Upper lobe of left lung (tissue), 6 donors: ENCODE measurements at places on chromosomes 7 and 10. TPM values are rescaled to one million over a fixed set of nuclear protein-coding genes. Genes with fewer than 3 reads are reported as not detected.

GRCh38 chr10:89301721-89302445, at the start of gene IFIT2:
Gene IFIT2, plus strand, starts transcription at chr10:89302046. Its CDS starts 78 bp downstream, at chr10:89302124.
- no peaks in the 10 kb centered on the region for H3K27me3 ChIP-seq
- H3K4me1 ChIP-seq = peaks cover 33% of the 10 kb centered on the region
- peak within 1 kb of the TSS; percentile 94 for H3K27ac ChIP-seq
- peak; percentile 44 for DNase-seq

The PPP1R17 gene
- not detected for total RNA-seq

- no peaks in the 10 kb centered on the region for H3K27me3 ChIP-seq
- no peaks in the 10 kb centered on the region for H3K36me3 ChIP-seq
- DNase-seq = no peak
- no peak overlapping the region for H3K4me3 ChIP-seq
- H3K27ac ChIP-seq = no peak overlapping the region
- H3K4me1 ChIP-seq = no peaks in the 10 kb centered on the region
These were observed 112.1 kb downstream of the SGMS1 start for GRCh38 chr10:50511492-50512213.

- no peaks in the 10 kb centered on the region for H3K36me3 ChIP-seq
- no peak for DNase-seq
- H3K27me3 ChIP-seq = no peaks in the 10 kb centered on the region
These were observed 18.2 kb downstream of the CALML5 start for GRCh38 chr10:5481121-5481520.

The MRC1 gene
- total RNA-seq = 493 TPM

The ADAP1 gene
- total RNA-seq = 31.9 TPM

The IGF2BP3 gene
- 0.98 TPM for total RNA-seq

DNA sequence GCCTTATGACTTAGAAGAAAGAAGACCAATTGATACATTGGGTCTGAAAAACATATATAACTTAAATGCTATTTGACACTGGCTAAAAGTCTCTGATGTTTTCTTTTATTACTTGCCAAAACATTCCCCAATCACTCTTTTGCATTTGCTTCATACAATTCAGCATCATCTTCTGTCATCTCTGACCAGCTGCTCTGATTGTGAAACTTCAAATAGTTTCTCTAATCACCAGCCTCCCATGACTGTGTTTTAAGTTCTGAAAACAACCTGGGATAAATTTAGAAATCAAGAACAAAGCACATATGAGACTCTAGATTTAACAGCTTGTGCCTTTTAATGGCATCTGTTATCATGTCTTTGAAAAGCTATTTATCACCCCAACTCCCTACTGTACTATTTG, 208.4 kb upstream of the KCND2 start:
- H3K4me1 ChIP-seq = no peaks in the 10 kb centered on the region
- no peaks in the 10 kb centered on the region for H3K27me3 ChIP-seq
- no peak overlapping the region for H3K4me3 ChIP-seq
- no peaks in the 10 kb centered on the region for H3K36me3 ChIP-seq
- no peak for DNase-seq
- H3K27ac ChIP-seq = no peak overlapping the region

- no peak overlapping the region for H3K27ac ChIP-seq
- no peak overlapping the region for H3K4me3 ChIP-seq
- no peaks in the 10 kb centered on the region for H3K27me3 ChIP-seq
- no peaks in the 10 kb centered on the region for H3K4me1 ChIP-seq
These were observed 38.8 kb downstream of the FIGNL1 start for GRCh38 chr7:50411332-50411731.

The SUGCT gene
- total RNA-seq = 1.9 TPM

The PIK3AP1 gene
- total RNA-seq = 41.4 TPM

The GRM3 gene
- not detected for total RNA-seq

DNA sequence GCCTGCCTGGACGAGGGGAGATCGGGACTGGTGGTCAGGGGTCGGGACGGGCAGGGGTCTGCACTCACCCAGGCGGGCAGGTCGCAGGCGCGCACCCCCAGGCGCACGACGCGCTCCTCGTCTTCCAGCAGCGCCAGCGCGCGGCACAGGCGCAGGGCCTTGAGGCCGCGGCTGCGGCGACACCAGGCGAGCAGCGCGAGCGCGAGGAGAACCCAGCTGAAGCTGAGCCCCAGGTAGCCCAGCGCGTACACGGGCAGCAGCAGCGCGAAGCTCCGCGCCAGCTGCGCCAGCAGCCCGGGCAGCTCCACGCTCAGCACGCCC, 328 bp downstream of the ESYT2 start:
- H3K36me3 ChIP-seq = no peaks in the 10 kb centered on the region
- H3K4me1 ChIP-seq = peaks cover 32% of the 10 kb centered on the region
- peak; percentile 72 for DNase-seq
- no peaks in the 10 kb centered on the region for H3K27me3 ChIP-seq

DNA sequence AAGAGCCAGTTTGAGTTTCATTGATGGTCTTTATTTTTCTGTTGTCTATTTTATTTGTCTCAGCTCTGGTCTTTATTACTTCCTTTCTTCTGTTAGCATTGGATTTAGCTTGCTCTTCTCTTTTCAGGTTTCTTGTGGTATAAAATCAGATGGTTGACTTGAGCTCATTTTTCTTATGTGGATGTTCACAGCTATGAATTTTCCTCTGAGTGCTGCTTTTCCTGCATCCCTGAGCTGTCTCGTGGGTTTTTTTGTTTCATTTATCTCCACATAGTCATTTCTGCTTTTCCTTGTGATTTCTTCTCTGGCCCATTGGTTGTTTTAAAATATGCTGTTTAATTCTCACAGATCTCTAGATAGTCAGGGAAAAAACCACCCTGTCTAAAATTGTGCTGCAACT, 19.7 kb downstream of the ADGRA1 start:
- peaks cover 3% of the 10 kb centered on the region for H3K4me1 ChIP-seq
- H3K27me3 ChIP-seq = no peaks in the 10 kb centered on the region
- no peaks in the 10 kb centered on the region for H3K36me3 ChIP-seq
- no peak overlapping the region for H3K4me3 ChIP-seq
- DNase-seq = no peak

DNA sequence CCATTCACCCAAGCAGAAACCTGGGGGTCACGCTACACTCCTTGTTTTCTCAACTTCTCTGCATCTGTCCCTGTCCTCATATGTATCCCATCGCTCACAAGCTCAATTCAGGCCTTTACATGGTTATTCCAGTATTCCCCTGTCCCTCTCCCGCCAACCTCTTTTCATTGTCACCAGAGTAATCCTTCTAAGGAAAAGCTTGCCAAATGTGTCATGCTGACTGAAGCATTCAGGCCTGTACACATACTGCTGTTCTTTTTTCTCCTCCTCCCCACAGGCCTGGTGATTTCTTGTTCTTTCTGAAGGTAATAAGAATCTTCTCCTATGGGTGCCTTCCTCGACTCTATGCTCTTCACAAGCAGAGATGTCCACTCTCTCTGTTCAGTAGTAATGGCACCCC, 282.2 kb downstream of the PHTF2 start:
- H3K27ac ChIP-seq = no peak overlapping the region
- DNase-seq = no peak
- H3K27me3 ChIP-seq = no peaks in the 10 kb centered on the region
- H3K4me3 ChIP-seq = no peak overlapping the region
- no peaks in the 10 kb centered on the region for H3K4me1 ChIP-seq

- no peaks in the 10 kb centered on the region for H3K36me3 ChIP-seq
- H3K4me1 ChIP-seq = no peaks in the 10 kb centered on the region
- no peak overlapping the region for H3K4me3 ChIP-seq
- no peaks in the 10 kb centered on the region for H3K27me3 ChIP-seq
These were observed 7.1 kb upstream of the CCL24 start for GRCh38 chr7:75820688-75821087.

DNA sequence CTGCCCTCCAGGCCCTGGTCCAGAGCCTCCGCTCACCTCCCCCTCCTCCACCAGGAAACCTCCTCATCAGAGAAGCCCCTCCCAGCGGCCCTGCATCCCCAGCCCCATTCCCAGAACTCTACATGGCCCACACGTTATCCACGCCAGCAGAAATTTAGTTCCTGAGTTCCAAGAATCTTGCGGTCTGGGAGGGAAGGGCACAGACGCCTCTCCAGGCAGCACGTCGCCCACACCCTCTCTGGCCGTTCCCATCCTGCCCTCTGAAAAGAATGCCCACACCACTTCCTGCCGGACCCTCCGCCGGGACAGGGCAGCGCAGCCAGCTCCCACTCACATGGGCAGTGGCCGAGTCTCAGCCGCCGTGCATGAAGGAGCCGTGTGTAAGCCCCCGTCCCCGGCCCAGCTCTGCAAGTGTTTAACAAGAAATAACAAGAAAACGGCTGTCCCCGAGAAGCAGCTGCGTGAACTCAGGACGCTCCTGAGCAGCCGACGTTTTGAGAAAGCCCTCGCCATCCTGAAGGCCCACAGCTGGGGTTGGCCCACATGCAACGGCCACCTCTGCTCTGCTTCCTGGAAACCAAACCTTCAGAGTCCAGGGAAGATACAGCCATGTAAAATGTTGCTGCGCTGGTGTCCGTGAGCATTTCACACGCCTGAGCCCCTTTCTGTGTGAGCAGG, 17.4 kb downstream of the ADGRA1 start:
- H3K4me1 ChIP-seq = peaks cover 5% of the 10 kb centered on the region
- no peaks in the 10 kb centered on the region for H3K27me3 ChIP-seq

- H3K27me3 ChIP-seq = no peaks in the 10 kb centered on the region
- H3K4me3 ChIP-seq = no peak overlapping the region
- peaks cover 39% of the 10 kb centered on the region for H3K4me1 ChIP-seq
- no peak overlapping the region for H3K27ac ChIP-seq
- H3K36me3 ChIP-seq = peaks cover 17% of the 10 kb centered on the region
- no peak for DNase-seq
These were observed 2.4 kb downstream of the MIOS start for GRCh38 chr7:7569081-7569527.

DNA sequence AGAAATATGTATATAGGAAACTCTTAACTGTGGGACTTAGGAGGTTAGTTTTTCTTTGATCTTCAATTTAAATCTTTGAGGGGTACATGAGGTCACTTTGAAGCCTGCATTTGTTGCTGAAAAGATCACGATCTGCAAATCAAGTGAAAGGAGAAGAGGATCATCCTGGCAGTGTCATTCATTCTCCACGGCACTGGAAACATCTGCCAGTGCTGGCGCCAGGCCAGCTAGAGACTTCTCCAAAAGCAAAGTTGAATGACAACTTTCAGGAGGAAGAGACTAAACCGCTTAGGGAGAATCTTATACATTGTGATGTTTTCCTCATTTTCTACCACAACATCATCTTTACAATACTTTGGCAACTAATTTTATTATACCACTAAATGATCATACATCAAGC, 42.5 kb downstream of the MRC1 start:
- H3K27me3 ChIP-seq = no peaks in the 10 kb centered on the region
- H3K4me3 ChIP-seq = no peak overlapping the region
- no peaks in the 10 kb centered on the region for H3K4me1 ChIP-seq
- no peak overlapping the region for H3K27ac ChIP-seq
- H3K36me3 ChIP-seq = no peaks in the 10 kb centered on the region

DNA sequence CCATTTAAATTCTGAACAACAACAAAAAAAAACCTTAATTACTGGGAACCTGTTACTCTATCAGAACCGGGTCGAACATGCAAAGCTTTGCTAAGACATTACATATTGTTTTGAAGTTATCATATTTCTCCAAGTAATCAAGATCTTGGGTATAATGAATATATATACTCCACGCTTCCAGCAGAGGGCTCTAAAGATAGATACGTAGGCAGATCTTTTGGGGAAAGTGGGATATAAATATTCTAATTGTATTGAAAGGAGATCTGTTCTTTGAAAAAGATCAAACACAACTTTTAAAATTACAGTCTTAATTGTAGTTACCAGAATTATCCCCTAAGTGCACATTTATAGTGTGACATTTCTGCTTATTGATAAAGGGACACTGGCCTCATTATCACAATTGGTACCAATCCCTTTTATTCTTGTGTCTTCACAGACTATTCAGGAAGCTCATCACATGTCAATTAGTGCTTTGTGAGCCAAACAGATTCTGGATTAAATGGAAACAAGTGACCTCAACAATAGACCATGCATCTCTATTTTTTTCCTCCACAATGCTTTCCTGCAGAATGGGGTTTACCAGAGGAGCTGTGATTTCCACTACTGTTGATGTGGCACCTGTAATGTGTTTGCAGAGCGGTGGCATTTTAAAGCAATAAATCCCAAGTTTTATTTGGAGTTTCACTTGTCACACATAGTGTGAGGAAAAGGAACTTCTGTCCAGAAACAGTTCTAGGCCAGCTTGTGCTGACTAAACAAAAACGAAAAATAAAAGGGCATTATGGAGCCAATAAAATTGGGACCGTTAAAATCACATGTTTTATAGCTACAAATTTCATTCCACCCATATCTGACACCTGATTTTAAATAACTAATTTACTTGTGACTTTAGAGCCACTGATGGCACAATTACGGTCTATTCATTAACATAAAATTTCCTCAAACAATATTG, 122.4 kb downstream of the CTTNBP2 start:
- no peak overlapping the region for H3K4me3 ChIP-seq
- no peak for DNase-seq
- no peaks in the 10 kb centered on the region for H3K27me3 ChIP-seq

The FEZF1 gene
- total RNA-seq = not detected

DNA sequence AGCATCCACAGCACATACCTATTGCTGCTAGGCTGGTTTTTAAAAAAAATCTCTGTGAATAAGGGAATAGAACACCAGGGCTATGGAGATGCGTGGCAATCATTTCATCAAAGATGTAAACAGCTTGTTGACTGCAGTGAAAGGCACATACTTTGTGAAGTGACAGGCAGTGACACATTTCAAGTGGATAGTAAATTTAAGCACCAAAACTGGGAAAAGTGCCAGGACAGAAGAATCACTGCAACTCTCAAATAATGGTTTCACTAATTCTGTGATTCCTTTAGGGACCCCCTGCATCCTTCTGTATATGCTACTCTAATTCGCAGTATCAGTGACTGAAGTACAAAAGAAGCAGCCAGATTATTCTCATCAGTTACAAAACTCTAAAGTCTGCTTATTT, 145.2 kb upstream of the KLF14 start:
- H3K36me3 ChIP-seq = peaks cover 65% of the 10 kb centered on the region
- H3K4me1 ChIP-seq = peaks cover 11% of the 10 kb centered on the region
- no peak for DNase-seq
- H3K4me3 ChIP-seq = no peak overlapping the region

- no peak for DNase-seq
- no peaks in the 10 kb centered on the region for H3K27me3 ChIP-seq
- no peaks in the 10 kb centered on the region for H3K36me3 ChIP-seq
- H3K4me1 ChIP-seq = peaks cover under 1% of the 10 kb centered on the region
These were observed 97.7 kb upstream of the CELF2 start for GRCh38 chr10:10919976-10920375.

- DNase-seq = no peak
- H3K4me3 ChIP-seq = no peak overlapping the region
- H3K4me1 ChIP-seq = peaks cover 9% of the 10 kb centered on the region
These were observed 59.1 kb upstream of the INPP5A start for GRCh38 chr10:132478341-132479023.

The LBX1 gene
- total RNA-seq = not detected

The SCART1 gene
- total RNA-seq = 13.9 TPM
